ENCODE measurements at places on chromosomes 7 and 10. TPM values are rescaled to one million over a fixed set of nuclear protein-coding genes. Genes with fewer than 3 reads are reported as not detected.

The CUZD1 gene
- 2,052 TPM for polyA plus RNA-seq

The ITPRID1 gene
- polyA plus RNA-seq, result not detected

The POM121L12 gene
- polyA plus RNA-seq, result not detected

The CELF2 gene
- polyA plus RNA-seq, result 1.6 TPM

The VTI1A gene
- polyA plus RNA-seq, result 7.3 TPM

The WAPL gene
- polyA plus RNA-seq, result 11.8 TPM

The RAB19 gene
- polyA plus RNA-seq, result 1.8 TPM

The ERVW-1 gene
- not detected for polyA plus RNA-seq

- DNase-seq, result no peak
These were observed 197.6 kb upstream of the FOXK1 start for GRCh38 chr7:4484545-4484944.

DNA sequence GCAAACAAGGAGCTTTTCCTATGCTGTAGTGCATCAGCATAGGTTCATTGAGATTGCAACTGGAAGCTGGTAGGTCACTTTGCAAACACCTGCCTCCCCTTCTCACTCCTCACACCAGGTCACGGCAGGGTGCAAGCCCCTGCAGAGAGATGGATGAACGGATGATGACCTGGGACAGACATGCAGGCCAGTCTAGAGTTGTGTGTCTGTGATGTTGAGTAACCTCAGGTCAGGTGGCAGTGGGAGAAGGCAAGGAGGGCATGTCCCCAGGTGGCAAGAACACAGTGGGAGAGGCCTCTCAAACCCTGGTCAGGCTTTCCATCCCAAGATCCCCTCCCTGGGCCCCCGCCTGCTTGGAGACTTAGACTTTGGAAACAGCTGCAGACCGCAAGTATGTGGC is 197.1 kb upstream of the LYZL2 start:
- no peak for DNase-seq

DNA sequence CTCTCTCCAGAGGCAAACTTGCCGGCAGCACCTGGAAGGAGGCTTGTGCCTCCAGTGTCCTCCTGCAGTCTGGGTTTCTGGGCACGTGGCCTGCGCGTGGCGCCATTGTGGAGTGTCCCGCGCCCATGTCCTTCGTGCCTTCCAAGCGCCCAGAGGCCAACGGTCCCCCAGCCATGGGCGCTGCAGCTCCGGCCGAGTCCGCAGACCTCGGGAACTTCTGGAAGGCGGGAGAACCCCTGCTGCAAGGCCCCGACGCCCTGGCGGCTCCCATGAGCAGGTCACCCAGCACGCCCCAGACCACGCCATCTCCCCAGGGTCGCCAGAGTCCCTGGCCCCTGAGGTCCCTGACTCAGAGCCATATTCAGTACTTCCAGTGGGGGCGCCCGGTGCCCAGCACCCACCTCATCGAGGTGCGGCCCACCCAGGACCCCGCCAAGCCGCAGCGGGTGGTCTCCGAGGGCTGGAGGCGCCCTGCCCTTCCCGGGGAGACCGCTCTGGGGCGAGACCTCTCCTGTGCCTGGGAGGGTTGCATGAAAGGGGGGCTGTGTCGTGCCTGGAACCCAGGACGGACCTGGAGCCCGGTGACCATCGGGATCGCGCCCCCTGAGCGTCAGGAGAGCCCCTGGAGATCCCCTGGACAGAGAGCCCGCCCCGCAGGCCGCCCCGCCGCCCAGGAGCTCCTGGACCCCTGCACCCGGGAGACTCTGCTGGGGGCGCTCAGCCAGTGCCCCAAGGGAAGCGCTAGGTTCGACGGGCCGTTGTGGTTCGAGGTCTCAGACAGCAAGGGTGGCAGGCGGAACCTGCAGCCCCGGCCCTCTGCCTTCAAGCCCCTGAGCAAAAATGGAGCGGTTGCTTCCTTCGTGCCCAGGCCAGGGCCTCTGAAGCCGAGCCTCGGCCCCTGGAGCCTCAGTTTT is at the start of gene POM121L12:
TSS of gene POM121L12 (plus strand) at position 135 of the 914 bp plus-strand sequence. CDS start at position 174, 39 bp downstream.
- DNase-seq, result peak; percentile 54

- DNase-seq, result no peak
These were observed 127.6 kb downstream of the JCAD start for GRCh38 chr10:29931833-29932232.

DNA sequence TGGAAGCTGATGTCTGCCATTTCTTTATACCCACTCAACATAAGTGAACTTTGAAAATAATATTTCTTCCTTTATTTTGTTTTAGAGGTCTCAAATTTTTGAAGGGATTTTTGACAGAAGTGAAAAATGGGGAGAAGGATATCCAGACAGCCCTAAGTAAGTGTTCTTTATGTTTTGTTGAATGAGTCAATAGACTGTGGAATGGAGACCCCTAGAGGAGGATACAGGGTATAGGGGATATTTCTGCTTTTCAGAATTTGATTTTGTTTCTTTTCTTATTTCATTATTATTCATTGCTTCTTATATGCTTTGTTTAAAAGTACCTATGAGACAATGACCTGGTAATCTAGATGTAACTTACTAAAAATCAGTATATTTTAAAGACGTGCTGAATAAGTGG is 34.4 kb downstream of the PLEKHA8 start:
- no peak for DNase-seq

DNA sequence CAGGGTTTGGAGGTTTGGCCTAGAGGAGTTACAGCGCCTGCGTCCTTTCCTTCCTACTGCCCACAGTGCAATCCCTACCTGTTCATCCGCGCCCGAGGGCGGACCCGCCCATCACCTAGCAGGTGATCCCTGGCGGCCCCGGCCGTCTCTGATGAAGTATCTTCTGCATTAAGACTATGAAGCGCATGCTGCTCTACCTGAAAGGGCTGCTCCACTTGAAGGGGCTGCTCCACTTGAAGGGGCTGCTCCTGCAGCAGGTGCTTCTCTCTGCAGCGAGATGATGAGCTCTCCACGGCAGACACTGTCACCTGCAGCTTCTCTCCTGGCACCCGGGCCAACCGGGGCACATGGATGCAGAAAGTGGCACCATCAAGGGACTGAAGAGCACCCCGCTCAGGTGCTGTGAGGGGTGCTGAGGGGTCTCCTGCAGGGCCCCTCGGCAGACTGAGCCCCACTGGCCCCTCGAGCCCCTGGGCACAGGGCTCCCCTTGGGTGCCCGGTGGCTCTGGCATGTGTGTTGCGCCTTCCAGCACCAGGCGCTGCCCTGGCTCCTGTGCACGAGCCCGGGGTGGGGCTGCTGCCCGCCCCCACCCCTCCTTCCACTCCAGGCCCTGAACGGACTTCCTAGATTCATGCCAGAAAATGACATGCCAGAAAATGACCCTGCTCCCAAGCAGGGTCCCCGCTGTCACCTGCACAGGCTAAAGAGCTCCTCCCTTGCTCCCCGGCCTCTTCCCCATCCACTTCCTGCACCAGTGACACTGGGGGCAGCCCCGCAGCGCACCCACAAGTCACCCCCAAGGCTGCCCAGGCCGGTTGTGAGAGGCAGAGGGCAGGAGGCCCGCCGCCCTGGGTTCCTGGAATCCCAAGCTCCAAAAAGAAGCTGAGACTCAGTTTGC is 29.4 kb downstream of the WDR86 start:
- DNase-seq, result no peak

GRCh38 chr7:3537210-3537875 is 236.3 kb downstream of the SDK1 start:
- DNase-seq, result no peak

GRCh38 chr10:119268428-119268827 is 61.1 kb downstream of the GRK5 start:
- no peak for DNase-seq

- no peak for DNase-seq
These were observed 131.5 kb upstream of the LAMB4 start for GRCh38 chr7:108261560-108262255.

DNA sequence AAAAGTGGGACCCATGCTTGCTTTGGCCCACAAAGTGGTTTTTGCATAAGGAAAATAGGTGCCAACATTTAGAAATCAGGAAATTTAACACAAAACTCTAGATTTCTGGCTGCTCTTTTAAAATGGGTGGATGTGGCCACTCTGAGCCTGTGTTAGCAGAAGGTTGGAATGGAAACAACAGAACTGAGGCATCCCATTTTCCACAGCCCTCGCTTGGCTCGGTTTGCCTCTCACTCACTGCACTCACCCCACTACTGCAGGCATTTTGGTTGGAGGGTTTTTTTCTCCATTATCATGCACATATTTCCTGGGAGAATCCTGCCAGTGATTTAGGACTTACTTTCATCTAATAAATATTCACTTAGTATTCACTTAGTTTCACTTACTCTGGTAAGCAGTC is 178.9 kb downstream of the BICC1 start:
- no peak for DNase-seq

- DNase-seq, result no peak
These were observed 28.7 kb downstream of the ADGRA1 start for GRCh38 chr10:133116455-133116854.

DNA sequence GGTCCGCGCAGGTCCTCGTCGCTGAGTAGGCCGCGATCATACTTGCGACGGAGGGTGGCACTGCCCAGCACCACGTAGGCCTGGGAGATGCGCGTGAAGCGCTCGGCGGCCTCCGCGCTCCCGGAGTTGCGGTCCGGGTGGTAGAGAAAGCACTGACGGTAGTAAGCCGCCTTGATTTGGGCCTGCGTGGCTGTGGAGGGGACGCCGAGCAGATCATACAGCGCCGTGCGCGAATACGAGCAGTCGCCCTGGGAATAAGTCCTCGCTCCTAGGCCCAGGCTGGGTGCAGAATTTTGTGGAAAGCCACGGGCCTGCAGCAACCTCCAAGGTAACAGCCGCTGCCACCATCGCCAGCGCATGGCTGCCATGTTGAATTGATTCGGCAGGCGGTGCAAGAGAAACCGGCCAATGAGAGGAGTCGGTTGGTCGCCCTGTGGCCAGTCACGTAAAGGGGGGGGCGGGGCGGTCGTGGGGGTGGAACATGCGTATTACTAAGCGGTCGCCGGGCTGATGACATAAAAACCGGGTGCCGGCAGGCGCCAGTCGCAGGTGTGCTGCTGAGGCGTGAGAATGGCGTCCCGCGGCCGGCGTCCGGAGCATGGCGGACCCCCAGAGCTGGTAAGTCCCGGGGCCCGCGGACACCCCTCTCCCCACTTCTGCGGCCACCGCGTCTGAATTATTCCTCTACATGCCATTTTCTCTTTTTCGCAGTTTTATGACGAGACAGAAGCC is at the start of the genes BUD23 and DNAJC30:
TSS of gene BUD23 (plus strand) at position 542 of the 732 bp plus-strand sequence. CDS start at position 571, 29 bp downstream.
TSS of gene DNAJC30 (minus strand) at position 398 of the 732 bp plus-strand sequence. CDS start at position 368, 30 bp downstream.
- DNase-seq, result peak; percentile 96

DNA sequence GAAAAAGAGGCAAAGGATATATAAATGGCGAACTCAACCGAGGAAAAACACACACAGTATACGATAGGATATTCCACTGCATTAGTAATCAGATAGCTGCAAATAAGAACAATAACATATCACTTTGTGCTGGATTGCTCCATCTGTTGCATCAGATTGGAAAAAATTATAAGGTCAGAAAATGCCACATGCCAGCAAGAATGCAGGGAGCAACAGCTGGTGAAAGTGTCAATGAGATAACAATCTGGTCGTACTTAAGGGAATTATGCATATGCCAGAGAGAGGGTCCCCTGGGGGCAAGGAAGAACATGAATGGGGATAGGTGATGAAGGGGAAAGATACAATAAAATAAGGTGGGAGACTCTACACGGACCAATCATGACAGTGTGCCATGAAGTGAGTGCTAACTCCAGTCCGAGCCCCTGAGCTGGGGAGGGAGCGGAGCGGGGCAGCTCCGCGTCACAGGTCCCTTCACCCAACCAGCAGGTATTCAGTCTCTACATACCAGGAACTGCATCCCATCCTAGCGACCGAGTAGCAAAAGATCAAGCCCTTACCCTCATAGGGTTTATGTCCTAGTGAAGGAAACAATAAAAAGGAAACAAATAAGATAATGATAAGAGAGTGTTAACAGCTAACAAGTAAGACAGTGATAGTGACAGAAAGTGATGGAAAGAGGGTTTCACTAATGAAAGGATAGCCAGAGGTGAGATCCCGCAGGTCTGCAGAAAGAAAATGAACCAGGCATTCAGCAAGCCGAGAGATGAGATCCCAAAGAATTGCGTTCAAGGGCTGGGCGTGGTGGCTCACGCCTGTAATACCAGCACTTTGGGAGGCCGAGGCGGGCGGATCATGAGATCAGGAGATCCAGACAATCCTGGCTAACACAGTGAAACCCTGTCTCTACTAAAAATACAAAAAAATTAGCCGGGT is 9.4 kb downstream of the MPP7 start:
- DNase-seq, result no peak

DNA sequence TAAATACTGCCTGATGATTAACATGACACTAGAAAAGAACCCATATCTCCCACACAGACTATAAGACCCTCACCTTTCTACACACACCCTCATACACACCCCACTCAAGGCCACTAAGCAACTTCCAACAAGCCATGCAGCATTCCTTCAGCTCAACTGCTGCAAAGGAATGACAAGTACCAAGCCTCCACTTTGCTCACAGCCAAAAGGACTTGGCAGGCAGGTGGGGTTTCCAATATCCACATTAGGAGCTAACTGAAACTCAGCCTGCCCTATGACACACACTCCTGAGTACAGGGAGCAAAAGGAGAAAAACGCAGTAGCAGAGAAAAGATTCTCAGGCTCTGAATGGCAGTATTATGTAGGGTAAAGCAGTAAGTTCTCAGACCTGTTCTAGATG is 13.4 kb downstream of the USP54 start:
- DNase-seq, result peak; percentile 85

DNA sequence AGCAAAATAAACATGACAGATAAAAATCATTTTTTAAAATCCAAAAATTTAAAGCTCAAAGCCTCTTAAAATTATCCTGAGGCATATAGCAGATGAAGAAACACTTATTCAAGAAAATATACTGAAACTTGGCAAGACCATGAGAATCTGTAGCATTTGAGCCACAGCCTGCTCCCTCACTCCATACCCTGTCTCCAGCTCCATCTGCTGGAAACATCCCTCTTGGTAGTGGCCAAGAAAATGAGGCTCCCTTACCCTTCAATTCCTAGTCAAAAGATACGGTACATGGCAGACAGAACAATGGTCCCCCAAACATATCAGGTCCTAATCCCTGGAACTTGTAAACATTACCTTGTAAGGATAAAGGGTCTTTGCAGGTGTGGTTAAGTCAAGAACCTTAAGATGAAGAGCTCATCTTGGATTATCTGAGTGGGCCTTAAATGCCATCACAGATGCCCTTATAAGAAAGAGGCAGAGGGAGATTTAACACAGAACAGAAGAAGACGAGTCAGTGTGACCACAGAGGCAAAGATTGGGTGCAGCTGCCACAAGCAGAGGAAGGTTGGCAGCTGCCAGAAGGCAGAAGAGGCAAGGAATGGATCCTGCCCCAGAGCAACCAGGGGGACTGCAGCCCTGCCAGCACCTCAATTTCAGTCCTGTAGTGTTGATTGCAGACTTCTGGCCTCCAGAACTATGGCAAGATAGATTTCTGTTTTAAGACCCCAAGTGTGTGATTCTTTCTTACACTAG is 149.4 kb downstream of the ZNF248 start:
- no peak for DNase-seq

GRCh38 chr7:21113609-21114415 is 314.1 kb upstream of the SP4 start:
- no peak for DNase-seq

- DNase-seq, result no peak
These were observed 2.7 kb upstream of the KMT2E start for GRCh38 chr7:105011141-105011830.

GRCh38 chr7:151248346-151249033 is at the start of gene SMARCD3:
TSS of gene SMARCD3 (minus strand) at chr7:151248694. CDS start at chr7:151248562, 132 bp downstream.
- DNase-seq, result peak; percentile 74
